ENCODE measurements at places on chromosomes 7 and 10.

- no peak for DNase-seq
Observed at GRCh38 chr10:131651674-131652437, 249.0 kb upstream of the PPP2R2D start.

GRCh38 chr7:1040790-1041189 is 3.6 kb upstream of the GPR146 start:
- DNase-seq, result peak; percentile 58

DNA sequence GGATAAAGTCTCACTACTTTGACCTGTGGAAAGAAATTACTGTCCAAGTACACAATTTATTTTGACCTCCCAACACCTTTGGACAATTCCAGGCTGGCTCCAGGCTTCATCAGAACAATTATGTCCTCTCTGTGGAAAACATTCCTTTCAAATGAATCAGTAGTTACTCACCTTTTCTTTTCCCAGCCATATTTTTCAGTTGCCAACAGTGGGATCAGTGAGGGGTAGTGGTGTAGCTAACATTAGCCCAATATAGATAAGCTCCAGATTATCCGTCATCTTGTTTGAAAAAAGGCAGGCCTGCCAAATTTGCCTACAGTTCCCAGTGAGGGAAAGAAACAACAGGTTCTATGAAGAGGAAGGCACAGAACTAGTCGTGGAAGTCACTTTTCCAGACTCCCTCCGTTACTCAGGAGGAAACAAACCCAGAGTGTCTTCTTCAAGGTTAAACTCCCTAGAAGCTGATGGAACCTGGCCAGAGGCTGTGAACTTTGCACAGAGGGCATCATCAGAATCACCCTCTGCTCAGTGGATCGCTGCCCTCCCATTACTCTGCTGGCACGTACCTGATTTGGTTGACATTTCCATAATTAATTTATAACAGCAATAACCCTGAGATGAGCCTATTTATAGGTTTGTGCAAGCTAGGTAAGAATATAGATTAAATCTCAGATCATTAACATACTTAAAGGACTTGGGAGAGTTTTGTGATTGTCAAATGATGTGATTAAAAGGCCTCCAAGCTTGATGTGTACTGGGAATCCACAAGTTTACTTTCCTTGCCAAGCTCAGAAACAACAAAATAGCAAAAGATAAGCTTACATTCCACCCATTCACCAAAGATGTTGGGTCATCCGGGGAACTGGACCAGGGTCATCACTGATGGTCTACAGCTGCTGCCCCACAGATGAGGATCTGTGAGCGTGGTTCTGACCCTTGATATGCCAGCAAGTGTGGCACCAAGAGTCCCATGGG is 654.6 kb upstream of the GALNT17 start:
- peak; percentile 68 for DNase-seq

DNA sequence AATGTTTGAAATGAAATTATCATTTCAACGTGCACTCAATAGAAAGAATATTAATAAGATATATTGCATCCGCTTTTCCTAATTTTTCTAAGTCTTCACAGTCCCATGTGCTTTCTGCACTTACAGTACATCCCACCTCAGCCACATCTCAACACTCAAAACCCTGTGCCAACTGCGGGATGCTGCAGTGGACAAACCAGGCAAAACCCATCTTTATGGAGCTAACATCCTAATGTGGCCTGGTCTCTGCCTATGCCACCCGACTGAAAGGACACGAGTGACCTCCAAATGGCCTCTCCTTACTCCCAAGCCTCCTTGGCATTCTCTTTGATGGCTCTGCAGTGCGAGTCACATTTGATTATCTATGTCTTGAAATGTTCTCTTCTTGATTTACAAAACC is 57.4 kb upstream of the ADRB1 start:
- no peak for DNase-seq

DNA sequence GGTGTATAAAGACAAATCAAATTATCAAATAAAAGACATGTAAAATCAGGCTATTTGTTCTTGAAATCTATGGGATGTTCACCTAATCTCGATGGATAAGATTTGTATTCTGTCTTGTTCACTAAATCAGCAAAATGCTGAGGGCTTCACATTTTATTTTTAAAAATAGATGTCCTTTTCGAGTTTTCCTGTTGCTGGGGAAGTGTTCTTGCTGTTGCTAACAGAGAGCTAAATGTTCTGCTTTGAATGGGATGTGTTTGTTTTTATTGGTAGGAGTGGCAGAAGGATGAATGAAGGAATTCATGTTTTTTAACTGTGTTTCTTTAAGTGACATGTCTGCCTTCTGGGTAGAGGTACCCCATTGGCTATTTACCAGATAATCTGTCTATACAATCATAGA is 7.3 kb upstream of the SNX13 start:
- DNase-seq, result no peak

- no peak for DNase-seq
Observed at GRCh38 chr10:97267671-97268070, 24.8 kb downstream of the ARHGAP19 start.

GRCh38 chr10:68318331-68319059 is 13.4 kb upstream of the HNRNPH3 start:
- DNase-seq, result no peak

- peak; percentile 98 for DNase-seq
Observed at GRCh38 chr10:77392851-77393250, 244.8 kb downstream of the KCNMA1 start.

GRCh38 chr7:132575419-132575981 is 770 bp downstream of the PLXNA4 start:
- peak; percentile 71 for DNase-seq

DNA sequence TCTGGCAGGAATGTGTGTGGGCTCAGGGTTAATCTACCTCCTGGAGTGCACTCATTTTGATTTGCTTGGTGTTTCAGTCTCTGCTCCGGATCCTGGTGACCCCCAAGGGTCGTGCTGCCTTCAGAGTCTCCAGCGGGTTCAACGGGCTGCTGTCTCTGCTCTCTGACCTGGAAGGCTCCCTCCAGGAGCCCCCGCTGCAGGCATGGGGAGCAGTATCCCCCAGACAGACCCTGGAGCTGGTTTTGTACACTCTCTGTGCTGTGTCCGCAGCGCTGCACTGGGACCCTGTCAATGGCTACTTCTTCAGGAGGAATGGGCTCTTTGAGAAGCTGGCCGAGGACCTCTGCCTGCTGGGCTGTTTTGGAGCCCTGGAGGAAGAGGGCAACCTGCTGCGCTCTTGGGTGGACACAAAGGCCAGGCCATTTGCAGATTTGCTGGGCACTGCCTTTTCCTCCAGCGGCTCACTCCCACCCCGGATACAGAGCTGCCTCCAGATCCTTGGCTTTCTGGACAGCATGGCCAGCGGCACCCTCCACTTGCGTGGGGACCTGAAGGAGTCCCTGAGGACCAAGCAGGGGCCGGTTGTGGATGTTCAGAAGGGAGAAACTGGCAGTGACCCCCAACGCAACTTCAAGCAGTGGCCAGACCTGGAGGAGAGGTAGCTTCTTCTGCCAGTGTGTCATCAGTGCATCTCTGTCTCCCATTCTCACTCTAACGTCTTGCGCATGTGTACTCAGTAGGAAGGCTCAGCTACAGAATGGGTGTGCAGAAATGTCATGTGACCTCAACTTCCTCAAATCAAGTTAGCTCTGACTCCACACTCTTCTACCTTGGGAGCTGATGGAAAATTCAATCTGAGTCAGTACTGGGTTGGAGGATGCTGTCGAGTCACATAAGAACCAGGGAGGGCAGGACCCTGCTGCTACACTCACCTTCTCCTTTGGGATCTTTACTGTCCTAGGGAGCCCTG is 58.5 kb downstream of the WDFY4 start:
- DNase-seq, result no peak

DNA sequence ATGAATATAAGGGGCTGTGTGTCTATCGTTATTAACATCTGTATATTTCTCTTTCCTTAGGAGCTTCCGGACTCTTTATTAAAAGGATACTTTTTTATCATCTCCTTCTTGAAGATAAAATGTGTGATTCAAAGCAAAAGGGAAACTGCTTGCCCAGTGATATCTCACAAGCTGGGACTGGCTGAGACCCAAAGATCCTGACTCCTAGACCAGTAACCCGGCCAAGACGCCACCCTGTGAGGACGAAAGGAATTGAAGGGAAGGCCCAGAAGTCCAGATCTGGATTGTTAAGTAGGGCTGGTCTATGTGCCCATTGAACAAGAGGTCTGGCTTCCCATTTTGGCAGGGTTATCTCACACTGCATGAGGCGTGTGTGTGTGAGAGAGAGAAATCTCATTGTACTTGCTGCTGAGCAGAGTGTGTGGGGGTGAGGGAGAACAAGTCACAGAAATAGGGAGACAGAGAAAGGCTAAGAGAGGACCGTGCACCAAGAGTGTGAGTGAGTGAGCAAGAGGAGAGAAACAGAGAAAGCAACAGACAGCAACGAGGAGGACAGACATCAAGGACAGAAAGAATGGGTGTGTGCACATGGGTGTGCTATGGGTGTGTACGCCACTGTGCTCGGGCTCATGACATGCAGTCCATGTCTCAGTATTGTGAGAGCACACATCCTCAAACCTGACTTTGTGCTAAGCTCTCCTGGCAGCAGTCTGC is 75.4 kb downstream of the PLXNA4 start:
- peak; percentile 31 for DNase-seq

- DNase-seq, result no peak
Observed at GRCh38 chr7:135257-135653, 57.1 kb upstream of the FAM20C start.

DNA sequence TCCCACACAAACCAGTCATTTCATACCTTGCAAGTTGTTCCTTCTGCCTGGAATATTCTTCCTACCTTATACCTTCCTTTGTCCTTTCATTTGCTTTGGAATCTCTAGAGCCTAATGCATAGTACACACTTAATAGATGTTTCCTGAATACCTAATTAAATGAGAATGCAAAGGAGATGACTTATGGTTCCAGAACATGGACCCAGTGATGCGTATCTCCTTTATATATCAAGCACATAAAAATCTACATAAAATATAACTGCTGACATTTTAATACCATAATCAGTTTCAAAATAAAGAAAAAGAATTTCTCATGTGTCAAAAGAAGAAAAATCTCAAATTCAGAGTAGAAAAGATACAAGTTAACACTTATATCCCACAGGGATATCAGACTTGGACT is 110.6 kb upstream of the ASAH2 start:
- no peak for DNase-seq

DNA sequence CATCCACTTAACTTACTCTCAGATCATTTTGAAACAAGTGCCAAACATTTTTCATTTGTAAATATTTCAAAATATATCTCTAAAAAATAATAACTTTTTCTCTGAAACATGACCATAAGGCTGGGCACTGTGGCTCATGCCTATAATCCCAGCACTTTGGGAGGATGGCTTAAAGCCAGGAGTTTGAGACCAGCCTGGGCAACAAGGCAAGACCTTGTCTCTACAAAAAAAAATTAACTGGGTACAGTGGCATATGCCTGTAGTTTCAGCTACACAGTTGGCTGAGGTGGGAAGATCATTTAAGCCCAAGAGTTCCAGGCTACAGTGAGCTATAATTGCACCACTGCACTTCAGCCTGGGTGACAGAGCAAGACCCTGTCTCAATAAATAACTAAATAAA is 36.4 kb downstream of the USP54 start:
- no peak for DNase-seq

- no peak for DNase-seq
Observed at GRCh38 chr10:14554091-14554490, 220.6 kb downstream of the FAM107B start.

- DNase-seq, result peak; percentile 67
Observed at GRCh38 chr10:87850742-87851205, 12.6 kb downstream of the KLLN start.

- no peak for DNase-seq
Observed at GRCh38 chr10:43336641-43337318, 34.7 kb upstream of the FXYD4 start.

GRCh38 chr10:90288391-90288933 is 569.4 kb downstream of the HTR7 start:
- peak; percentile 34 for DNase-seq

Measured in fibroblast of skin of right biceps (primary cell).